ENCODE measurements at places on chromosomes 16 and 17. TPM values are rescaled to one million over a fixed set of nuclear protein-coding genes. Genes with fewer than 3 reads are reported as not detected.

DNA sequence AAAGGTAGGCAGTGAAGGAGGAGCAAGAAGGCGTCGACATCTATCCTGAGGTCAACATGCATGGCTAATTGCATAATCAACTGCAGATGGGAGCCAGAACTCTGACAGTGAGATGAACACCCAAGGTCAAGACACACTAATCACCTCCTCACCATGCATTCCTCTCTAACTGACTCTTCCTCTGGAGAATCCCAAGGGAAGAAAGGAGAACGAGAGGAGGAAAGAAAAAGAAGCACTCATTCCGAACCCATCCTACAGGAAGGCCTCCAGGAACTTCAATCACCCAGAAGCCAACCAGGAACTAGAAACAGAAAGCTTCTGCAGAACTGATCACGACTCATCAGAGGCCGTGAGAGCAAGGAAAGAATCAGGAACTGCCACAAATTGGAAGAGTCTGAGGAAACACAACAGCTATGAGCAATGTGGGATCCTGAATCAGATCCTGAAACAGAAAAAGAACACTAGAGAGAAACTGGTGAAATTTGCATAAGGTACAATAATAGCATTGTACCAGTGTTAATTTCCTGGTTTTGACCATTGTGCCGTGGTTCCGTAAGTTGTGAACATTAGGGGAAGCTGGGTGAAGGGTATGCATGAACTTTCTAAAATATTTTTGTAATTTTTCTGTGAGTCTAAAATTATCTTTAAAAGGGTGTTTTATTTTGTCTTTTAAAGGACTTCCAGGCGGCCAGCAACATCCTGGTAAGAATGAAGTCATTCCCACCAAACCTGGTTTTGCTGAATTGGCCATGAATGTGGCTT is 10.0 kb upstream of the BEAN1 start:
- H3K27me3 ChIP-seq = no peaks in the 10 kb centered on the region
- H3K4me1 ChIP-seq = peaks cover 5% of the 10 kb centered on the region
- H3K4me3 ChIP-seq = no peak overlapping the region
- peak; percentile 1 for DNase-seq
- H3K27ac ChIP-seq = no peak overlapping the region

MT1G gene
- total RNA-seq = not detected

RAC3 gene
- 20.8 TPM for total RNA-seq

- no peaks in the 10 kb centered on the region for H3K4me1 ChIP-seq
- no peak overlapping the region for H3K27ac ChIP-seq
- H3K4me3 ChIP-seq = no peak overlapping the region
- H3K27me3 ChIP-seq = no peaks in the 10 kb centered on the region
- DNase-seq = no peak
- H3K36me3 ChIP-seq = no peaks in the 10 kb centered on the region
Observed at GRCh38 chr16:84278968-84279367, 15.7 kb upstream of the WFDC1 start.

GRCh38 chr16:72291531-72291981 is 119.6 kb upstream of the PMFBP1 start:
- 0 out of 2 replicates have a peak, but pooled peaks cover 2% of the 10 kb centered on the region for H3K4me1 ChIP-seq
- no peaks in the 10 kb centered on the region for H3K27me3 ChIP-seq
- peak overlapping the region; percentile 48 for H3K27ac ChIP-seq
- H3K36me3 ChIP-seq = no peaks in the 10 kb centered on the region
- no peak for DNase-seq

PPP1R27 gene
- total RNA-seq = not detected

All from SJCRH30 (cell line).